Mesothelial cell of epicardium (in vitro differentiated cells): ENCODE measurements at places on chromosomes 1 and 21. TPM values are rescaled to one million over a fixed set of nuclear protein-coding genes. Genes with fewer than 3 reads are reported as not detected.

The DCDC2B gene
- 0.11 TPM in 1 of 3 replicates, not detected in the others for total RNA-seq

The SLC9C2 gene
- total RNA-seq, result 0.93 to 1.2 TPM (median 1.00 TPM) in 3 replicates

The LSM10 gene
- total RNA-seq, result 24.7 to 26.1 TPM (median 26.0 TPM) in 3 replicates

The GJA8 gene
- not detected in 3 replicates for total RNA-seq

The SPRR2E gene
- 1.2 to 1.9 TPM (median 1.9 TPM) in 3 replicates for total RNA-seq

The HTR6 gene
- total RNA-seq, result 0.11 to 0.24 TPM (median 0.11 TPM) in 3 replicates

- peak overlapping the region; percentile 44 for H3K4me3 ChIP-seq
- no peak for DNase-seq
- H3K36me3 ChIP-seq, result no peaks in the 10 kb centered on the region
These were observed 391.6 kb upstream of the VAMP3 start for GRCh38 chr1:7379441-7379971.

DNA sequence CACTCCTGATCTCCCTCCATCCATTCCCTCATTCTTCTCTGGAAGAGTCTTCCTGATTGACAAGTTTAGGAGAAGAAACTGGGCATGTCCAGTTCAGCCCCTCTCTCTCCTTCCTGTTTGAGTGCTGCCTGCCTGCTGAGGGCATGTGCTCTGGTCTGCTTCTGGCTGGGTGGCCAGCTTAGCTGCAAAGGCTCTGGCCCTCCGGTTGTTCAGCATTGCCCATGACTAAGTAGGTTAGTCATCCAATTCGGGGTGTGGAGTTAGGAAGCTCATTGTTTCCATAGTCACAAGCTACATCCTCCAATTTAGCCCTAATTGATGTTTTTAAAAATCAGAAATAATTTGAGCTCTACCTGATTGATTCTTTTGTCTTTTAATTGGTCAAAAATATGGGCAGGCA is 25.6 kb upstream of the PLA2G2E start:
- no peaks in the 10 kb centered on the region for H3K36me3 ChIP-seq
- H3K4me1 ChIP-seq, result peaks cover 21% of the 10 kb centered on the region
- no peak overlapping the region for H3K27ac ChIP-seq
- H3K4me3 ChIP-seq, result no peak overlapping the region
- DNase-seq, result no peak
- H3K27me3 ChIP-seq, result peaks cover 7% of the 10 kb centered on the region

GRCh38 chr1:93701629-93702028 is 20.0 kb upstream of the BCAR3 start:
- H3K4me1 ChIP-seq, result peaks cover 6% of the 10 kb centered on the region
- no peak overlapping the region for H3K27ac ChIP-seq
- H3K4me3 ChIP-seq, result no peak overlapping the region
- no peak for DNase-seq

DNA sequence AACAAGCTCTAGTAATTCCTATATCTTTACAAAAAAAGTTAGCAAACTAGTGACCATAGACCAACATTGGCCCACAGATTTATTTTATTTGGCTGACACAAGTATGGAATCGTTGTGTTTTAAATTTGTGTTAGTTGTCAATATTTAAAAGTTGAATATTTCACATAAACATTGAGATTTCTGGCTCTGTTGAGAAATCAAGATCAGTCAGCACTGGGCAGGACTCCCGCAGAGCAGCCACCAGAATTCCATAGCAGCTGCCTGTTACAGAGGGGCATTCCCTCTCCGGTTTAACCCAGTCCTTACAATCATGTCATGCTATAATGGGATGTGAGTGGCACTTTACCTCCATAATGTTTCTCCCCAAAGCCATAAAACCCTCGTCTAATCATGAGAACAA is 79.2 kb upstream of the NRIP1 start:
- H3K27ac ChIP-seq, result no peak overlapping the region
- no peak for DNase-seq
- H3K27me3 ChIP-seq, result no peaks in the 10 kb centered on the region
- H3K4me3 ChIP-seq, result no peak overlapping the region

DNA sequence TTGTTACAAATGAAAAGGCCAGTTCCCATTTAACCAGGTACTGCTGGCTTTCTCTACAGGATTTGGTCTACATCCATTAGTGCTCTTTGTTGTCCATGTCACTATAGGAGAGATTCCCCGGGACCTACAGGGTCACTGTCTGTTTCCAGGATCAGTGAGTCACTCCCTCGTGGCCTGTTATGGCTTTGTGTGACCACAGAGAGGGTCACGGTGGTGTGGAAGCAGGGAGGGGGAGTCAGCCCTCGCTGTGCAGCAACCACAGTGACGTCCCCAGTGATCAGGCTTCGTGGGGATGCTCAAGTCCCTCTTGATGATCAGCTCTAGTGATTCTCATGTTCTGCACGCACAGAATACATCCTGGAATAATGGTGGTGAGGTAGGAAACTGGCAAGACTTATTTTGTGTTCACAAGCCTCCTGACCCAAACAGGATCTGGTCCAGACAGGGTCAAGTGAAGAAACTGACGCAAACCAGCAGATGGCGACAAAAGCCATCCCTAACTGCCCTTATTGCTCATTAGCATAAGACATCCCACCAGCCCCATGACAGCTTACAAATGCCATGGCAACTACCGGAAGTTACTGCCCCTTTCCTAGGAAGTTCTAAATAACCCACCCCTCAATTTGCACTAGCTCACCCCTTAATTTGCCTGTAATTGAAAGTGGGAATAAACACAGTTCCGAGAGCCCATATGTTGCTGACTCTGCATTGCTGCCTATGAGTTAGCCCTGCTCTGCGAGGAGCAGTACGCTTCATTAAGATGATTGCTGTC is 98.5 kb downstream of the DISC1 start:
- no peaks in the 10 kb centered on the region for H3K27me3 ChIP-seq
- no peak overlapping the region for H3K4me3 ChIP-seq
- H3K27ac ChIP-seq, result no peak overlapping the region
- no peak for DNase-seq
- H3K4me1 ChIP-seq, result peaks cover 3% of the 10 kb centered on the region

DNA sequence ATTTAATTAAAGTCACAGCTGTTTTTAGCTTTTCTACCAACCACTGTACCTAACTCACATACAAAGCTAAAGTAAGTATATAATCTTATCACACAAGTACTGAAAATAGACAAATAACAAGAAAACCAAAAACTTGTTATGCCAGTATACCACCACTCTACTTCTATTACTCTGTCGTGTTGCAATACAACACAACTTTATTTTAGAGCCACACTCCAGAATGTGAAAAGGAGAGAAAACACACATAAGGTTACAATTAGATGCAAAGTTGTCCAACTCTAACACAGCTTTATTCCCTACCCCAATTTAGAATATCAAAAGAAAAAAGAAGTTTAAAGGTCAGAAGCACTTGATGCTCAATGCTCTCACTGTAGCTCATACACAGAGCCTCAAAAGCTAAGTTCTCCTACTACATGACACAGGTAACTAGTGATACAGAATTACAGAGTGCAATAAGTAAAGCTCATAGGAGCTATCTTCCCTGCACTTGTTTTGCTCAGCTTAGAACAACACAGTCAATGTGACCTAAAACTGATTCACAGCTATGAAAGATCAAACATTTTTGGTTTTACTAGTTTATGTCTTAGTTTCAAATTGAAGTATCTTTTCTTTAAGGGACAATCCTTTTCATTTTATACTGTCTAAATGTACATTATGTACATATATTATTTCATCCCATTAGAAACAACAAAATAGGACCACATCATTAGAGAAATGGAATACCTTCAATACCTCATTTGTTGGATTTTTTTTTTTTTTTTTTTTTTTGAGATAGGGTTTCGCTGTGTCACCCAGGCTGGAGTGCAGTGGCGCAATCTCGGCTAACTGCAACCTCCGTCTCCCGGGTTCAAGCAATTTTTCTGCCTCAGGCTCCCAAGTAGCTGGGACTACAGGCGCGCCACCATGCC is 29.2 kb downstream of the EYA3 start:
- H3K36me3 ChIP-seq, result peaks cover 12% of the 10 kb centered on the region
- H3K27ac ChIP-seq, result no peak overlapping the region
- no peaks in the 10 kb centered on the region for H3K27me3 ChIP-seq
- peaks cover 28% of the 10 kb centered on the region for H3K4me1 ChIP-seq

GRCh38 chr1:88079036-88079435 is 605.0 kb upstream of the PKN2 start:
- no peak overlapping the region for H3K4me3 ChIP-seq
- no peak overlapping the region for H3K27ac ChIP-seq
- DNase-seq, result no peak
- peaks cover 4% of the 10 kb centered on the region for H3K27me3 ChIP-seq
- no peaks in the 10 kb centered on the region for H3K36me3 ChIP-seq

GRCh38 chr1:178921499-178921898 is 50.6 kb upstream of the ANGPTL1 start:
- H3K4me1 ChIP-seq, result peaks cover 6% of the 10 kb centered on the region
- DNase-seq, result no peak
- no peak overlapping the region for H3K4me3 ChIP-seq
- no peak overlapping the region for H3K27ac ChIP-seq
- H3K36me3 ChIP-seq, result peaks cover 44% of the 10 kb centered on the region

- no peaks in the 10 kb centered on the region for H3K36me3 ChIP-seq
- peaks cover 1% of the 10 kb centered on the region for H3K27me3 ChIP-seq
- DNase-seq, result no peak
- no peak overlapping the region for H3K27ac ChIP-seq
- peaks cover 2% of the 10 kb centered on the region for H3K4me1 ChIP-seq
These were observed 186.1 kb downstream of the NTNG1 start for GRCh38 chr1:107326824-107327445.

GRCh38 chr1:204461331-204462228 is 33.0 kb downstream of the PIK3C2B start:
- peaks cover 51% of the 10 kb centered on the region for H3K4me1 ChIP-seq
- H3K36me3 ChIP-seq, result peaks cover 22% of the 10 kb centered on the region
- no peaks in the 10 kb centered on the region for H3K27me3 ChIP-seq
- H3K27ac ChIP-seq, result no peak overlapping the region
- DNase-seq, result no peak

GRCh38 chr1:228043281-228043848 is 36.6 kb downstream of the WNT3A start:
- no peaks in the 10 kb centered on the region for H3K36me3 ChIP-seq
- DNase-seq, result peak; percentile 33
- no peak overlapping the region for H3K27ac ChIP-seq
- H3K4me1 ChIP-seq, result no peaks in the 10 kb centered on the region
- H3K4me3 ChIP-seq, result no peak overlapping the region

DNA sequence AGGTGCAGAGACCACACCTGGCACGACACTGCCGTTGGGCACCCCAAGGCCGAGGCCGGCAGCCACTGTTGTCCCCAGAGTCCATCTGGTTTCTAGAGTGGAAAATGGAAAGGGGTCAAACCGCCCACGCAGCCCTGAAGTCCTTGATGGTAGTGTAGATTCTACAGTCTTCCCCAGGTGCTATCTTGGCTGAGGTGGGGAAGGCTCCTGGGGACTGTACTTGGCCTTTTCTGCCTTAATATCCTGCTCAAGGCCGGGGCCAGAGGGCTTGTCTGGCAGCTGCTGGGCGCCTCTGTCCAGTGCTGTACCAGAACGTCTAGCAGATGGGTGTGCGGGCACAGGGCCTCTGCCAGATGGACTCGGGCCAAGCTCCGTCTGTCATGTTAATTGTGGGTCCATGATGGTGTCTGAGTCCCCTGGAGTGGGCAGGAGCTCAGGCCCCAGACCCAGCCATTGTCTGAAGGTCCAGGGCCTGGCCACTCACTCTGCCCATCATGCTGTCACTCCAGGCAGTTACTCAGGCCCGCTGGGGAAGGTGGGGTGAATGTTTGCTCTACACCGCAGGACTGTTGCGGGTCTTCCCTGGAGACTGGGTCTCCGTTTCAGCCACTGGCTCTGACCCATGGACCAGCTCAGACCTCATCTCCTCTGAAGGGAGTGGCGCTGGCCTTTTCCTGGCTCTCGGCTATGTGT is 161.9 kb upstream of the COL6A1 start:
- H3K4me3 ChIP-seq, result no peak overlapping the region
- DNase-seq, result no peak
- peaks cover 6% of the 10 kb centered on the region for H3K27me3 ChIP-seq
- H3K4me1 ChIP-seq, result peaks cover 14% of the 10 kb centered on the region

DNA sequence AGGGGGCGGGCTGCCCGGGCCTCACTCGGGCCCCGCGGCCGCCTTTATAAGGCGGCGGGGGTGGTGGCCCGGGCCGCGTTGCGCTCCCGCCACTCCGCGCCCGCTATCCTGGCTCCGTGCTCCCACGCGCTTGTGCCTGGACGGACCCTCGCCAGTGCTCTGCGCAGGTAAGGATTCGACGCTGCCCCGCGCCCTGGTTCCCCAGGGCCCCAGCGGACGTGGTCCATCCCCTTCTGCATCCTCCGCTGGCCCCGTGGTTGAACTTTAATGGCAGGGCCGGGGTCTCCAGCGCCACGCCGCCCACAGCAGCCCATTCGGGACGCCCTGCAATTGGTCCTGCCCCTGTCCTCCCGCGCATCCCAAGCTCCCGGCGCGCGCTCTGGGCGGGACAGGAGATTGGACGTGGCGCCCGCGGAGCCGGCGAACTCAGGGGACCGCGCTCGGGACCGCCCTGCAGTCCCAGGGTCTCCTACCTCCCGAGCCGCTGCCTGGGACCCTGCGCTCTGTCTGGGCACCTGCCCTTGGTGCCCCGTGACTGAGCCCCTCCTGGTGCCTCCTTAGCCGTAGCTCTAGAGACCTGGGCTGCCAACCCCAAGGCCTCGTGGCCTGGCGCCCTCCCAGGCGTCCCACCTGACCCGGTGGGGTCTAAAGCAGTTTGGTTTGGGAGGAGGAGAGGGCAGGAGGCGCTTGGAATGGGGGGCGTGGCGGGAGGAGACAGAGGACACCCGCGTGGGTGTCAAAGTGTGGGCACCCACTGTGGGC is at the start of gene ALPL:
Gene ALPL, plus strand, starts transcription at position 73 of the 762 bp plus-strand sequence. CDS start 44,659 bp downstream, outside the sequence.
- no peak for DNase-seq
- H3K27me3 ChIP-seq, result peaks cover 67% of the 10 kb centered on the region

DNA sequence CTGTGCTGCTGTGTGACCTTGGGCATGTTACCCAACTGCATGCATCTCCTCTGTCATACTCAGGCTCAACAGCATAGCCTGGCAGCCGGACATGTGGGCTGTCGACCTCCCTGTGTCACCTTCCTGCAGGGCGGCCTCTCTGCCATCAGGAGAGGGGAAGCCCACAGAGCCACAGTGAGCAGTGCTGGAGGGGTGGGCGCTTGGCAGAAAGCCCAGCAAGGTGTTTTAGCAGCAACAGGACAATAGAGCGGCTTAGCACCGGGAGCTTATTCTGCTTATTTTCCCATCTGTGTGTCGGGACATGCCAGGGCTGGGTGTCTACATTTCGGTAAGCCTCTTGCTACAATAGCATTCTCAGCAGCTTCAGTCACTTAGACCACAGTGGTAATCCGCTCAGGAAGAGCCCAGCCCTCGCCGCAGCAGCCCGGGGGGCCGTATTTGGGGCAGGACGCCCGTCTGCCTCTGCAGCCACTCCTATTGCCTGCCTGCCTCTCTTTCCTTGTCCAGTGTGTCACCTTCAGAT is 22.8 kb upstream of the CDK18 start:
- DNase-seq, result no peak
- no peak overlapping the region for H3K27ac ChIP-seq
- H3K36me3 ChIP-seq, result no peaks in the 10 kb centered on the region
